Stimulated activated CD8-positive, alpha-beta memory T cell treated with anti-CD3 and anti-CD28 coated beads, Interleukin-12 subunit alpha, Interleukin-12 subunit beta, amount 100 ng/mL, for 1 hour (primary cell): ENCODE measurements at places on chromosomes 16 and 17.

GRCh38 chr16:68656751-68657150, 11.6 kb downstream of the CDH3 start:
- no peak for DNase-seq

DNA sequence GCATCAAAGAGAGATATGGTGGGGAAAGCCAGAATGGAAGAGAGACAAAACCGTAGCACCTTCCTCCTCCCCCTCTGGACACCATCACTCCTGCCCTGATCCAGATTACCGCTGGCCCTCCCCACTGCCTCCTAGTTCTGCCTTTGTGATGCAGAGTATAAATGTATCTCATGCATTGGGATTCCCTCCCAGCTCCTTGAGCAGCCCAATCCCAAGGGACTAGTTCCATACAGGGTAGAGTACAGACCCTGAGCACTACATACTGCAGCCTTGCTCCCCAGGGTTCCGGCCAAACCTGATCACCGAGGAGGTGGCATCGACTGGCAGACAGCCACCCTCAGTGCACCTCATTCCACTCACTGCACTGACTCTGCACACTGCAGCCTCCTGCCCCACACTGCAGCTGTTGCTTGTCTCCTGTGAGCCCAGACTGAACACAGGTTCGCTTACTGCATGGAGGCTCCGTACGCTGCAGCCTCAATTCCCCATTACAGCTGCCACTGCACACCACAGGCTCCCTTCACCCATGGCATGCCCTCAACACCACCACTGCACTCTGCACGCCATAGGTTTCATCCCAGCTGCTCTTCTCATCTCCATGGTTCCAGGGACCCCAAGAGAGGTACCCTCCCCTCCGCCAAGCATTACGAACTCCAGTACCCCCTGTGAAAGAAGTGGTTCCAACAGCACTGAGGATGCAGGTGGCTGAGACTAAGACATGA, 1.7 kb upstream of the THRA start:
- DNase-seq = no peak

DNA sequence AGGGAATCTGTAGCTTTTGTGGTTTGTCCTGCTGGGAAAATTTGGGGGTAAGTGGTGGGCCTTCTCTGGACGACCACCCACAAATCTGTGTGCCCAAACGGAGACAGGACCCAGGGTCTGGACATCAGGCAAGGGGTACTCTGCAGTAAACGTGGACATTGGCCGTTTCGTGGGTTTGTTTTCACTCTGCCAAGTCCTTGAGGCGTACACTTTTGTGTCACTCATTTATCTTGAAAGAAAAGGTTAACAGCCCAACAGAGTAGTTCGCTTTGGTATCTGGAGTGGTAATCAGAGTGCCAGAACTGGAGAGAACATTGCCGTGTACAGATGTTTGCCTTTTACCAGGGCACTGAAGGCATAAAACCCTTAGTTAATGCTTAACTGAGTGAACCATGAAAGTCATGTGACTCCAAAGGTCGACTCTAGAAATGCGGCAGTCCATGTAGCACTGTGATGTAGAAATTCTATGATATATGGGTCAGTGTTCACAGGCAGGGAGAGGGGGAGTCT, 15.4 kb downstream of the NAA60 start:
- no peak for DNase-seq

DNA sequence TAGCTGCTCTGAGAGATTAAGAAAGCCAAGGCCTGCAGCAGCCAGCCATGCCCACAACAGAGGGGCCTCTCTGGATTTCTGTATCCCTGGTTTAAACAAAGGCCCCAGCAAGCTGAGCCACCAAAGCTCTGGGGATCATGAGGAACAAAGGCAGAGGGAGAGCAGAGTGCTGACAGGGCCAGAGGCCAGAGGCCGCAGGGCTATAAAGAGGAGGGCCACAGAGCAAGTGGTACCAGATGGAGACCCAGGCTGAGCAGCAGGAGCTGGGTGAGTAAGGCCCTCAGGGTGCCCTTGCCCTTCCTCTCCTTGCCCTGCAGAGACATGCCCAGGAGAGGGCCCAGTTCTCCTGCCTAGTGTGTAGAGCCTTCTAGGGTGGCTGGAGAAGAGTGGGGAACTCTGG, at the start of gene CRYBA1:
TSS of gene CRYBA1 (plus strand) at position 232 of the 400 bp plus-strand sequence. CDS start at position 237, 5 bp downstream.
- no peak for DNase-seq

DNA sequence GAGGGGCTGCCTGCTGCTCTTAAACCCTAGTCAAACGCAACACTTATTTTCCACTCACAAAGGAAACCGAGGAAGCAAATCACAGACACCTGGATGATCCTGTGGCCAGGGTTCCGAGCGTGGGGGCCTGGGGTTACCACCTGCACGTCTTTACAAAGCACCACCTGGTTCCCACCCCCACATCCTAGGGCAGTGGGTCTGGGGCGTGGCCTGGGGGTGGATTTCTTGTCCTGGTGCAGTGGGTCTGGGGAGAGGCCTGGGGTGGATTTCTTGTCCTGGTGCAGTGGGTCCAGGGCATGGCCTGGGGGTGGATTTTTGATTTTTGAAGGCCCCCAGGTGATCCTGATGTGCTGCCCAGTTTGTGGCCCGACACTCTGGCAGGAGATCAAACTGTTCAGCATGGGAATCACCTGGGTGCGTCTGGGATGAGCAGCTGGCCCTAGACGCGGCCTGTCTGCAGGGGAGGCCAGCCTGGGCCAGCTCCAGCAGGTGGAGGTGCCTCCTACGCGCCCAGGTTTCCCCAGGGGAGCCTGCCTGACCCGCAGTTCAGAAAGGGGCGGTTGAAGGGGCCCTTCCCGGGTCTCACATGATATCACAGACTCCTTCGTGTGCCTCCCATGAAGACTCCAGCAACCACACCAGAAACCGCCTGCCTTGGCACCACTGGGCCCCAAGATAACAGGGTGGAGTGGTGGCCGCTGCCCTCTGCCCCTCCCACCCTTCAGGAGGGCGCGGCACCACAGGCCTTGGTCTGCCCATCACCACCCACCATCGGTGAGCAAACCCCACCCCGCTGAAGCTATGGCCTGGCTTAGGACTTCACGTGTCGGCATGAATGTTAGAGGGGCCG, 6.3 kb downstream of the HAGH start:
- no peak for DNase-seq

- DNase-seq = no peak
Measured at GRCh38 chr16:75445298-75445697, 12.0 kb upstream of the CFDP1 start.

DNA sequence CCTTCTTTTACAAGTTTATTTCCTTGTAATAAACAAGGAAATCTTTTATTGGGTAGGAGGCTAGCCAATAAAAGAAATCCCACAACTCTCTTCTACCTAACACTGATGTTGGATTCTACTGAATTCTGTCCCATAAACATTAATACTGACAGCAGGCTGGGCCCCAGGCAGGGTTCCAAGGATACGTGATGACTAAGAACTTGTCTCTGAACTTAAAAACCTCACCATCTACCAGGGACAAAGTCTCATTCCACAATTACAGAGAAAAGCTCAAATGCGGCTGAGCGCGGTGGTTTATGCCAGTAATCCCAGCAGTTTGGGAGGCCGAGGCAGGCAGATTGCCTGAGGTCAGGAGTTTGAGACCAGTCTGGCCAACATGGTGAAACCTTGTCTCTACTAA, 64.9 kb downstream of the ARHGAP17 start:
- DNase-seq = no peak

- DNase-seq = no peak
Measured at GRCh38 chr16:27838536-27839175, 224.9 kb downstream of the GSG1L start.

- no peak for DNase-seq
Measured at GRCh38 chr17:4135489-4135888, 7.3 kb downstream of the ZZEF1 start.

DNA sequence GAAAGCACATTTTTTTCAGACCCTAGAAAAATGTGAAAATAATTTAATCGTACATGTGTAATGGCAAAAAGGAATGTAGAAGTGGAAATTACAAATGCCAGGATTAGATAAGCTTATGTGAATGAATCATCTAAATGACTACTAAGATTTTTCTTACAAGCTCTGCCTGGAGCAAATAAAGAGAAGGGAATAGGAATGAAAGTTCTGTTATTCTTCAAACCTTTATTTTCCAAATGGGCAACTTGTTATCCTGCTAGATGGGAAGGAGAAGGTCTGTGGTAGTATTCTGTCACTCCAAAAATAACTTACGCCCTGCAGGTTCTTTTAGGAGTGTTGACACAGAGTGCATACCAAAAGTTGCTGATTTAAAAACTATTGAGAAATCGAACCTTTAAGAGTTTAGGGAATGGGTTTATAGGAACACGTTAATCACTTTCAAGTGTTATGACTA, 9.7 kb downstream of the CTCF start:
- no peak for DNase-seq

DNA sequence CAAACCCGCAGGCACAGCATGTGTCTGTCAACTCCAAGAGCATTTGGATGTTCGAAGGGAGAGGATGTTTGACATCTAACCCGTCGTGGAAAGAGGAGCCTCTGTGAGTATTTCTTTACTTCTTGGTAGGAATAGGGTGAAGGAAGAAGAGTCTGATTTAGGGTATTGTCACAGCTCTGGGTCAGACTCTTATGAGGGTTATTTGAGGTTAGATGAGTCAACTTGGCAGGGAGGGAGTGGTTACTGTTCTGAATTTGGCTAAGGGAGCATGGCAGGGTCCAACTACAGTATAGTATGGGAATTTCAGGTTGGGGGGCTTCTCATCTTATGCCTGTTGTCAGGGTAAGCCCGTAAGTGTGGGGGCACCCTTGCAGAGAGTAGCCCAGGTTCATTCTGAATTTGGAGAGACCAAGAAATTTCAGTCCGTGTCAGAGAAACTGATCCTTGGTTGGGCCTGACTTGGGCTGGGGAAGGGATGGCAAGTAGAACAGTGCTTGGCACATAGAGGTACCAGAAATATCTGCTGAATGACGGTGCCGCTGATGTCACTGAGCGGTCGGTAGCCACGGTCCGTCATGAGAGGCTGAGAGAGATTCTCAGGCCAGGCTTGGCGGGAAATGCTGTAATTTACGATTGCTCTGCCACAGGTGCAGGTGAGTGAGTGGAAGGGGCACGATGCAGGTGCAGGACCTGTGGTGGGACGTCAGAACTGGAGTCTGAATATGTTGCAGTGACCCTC, 43.2 kb downstream of the MYH3 start:
- no peak for DNase-seq

DNA sequence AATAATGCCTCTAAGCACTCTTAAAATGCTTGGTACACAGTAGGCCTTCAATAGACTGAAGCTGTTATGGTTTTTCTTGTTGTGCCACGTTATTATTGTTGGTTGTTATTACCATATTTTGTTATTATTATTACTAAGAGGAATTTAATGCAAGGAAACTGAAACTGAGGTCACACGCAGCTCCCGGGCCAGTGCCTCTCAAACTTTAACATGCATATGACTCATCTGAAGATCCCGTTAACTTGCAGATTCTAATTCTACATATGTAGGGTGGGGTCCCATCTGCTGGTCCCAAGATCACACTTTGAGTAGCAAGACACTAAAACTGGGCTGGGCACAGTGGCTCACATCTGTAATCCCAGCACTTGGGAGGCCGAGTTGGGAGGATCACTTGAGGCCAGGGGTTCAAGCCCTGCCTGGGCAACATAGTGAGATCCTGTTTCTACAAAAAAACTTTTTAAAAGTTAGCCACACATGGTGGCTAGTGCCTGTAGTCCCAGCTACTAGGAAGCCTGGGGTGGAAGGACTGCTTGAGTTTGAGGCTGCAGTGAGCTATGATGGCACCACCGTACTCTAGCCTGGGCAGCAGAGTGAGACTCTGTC, 888 bp downstream of the ACSM5 start:
- no peak for DNase-seq

GRCh38 chr17:36727052-36727451, 125.7 kb downstream of the MRM1 start:
- no peak for DNase-seq

DNA sequence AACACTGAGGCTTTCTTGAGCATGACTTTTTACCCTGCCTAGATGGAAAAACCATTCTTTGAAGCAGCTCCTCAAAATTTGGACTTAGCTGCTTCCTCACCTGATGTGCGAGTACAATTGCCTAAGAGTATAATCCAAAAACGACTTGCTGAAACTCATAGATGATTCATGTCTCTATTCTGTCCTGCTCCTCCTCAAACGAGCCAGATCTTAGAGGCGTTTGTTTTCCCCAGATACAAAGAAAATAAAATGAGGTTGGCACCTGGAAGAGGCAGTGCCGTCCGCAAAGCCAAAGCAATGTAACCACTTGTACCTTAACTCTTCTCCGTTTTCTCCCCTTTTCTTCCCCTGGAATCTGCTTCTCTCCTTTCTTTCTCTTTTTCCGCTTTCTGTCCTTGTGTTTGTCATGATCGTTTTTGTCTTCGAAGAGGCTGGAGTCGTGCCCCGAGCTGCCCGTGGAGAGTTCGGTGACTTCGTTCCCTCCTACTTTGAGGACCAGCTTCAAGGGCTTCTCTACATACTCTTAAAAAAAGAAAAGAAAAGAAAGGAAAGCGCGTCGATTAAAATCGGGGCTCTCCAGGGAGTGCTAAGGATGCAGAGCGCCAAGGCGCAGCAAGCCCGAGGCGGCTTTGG, 895 bp downstream of the BRD7 start:
- no peak for DNase-seq

- DNase-seq = no peak
Measured at GRCh38 chr17:66564992-66565465, 262.6 kb downstream of the PRKCA start.

- no peak for DNase-seq
Measured at GRCh38 chr16:11570806-11571205, 15.9 kb downstream of the LITAF start.

GRCh38 chr17:57006040-57006439, 28.1 kb downstream of the SCPEP1 start:
- no peak for DNase-seq

GRCh38 chr17:9956474-9957131, 51.5 kb upstream of the RCVRN start:
- DNase-seq = no peak

GRCh38 chr16:69150146-69150865, 17.9 kb downstream of the UTP4 start:
- peak; percentile 25 for DNase-seq

DNA sequence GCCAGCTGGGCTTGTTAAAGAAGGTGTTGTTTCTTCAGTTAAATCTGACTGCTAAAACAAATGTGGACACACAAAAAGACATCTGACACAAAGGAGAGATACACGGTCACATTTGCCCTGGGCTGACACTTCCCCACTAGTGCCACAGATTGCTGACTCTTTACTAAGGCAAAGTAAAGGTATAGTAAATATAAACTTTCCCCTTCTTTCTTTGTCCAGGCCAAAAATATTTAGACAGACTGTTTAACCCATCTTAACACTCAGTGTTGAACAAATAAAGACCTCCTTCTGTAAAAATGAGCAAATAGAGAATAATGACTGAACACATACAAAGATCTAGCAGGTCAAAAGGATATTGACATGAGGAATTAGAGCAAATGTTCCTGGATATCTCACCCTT, 58.4 kb downstream of the SCNN1G start:
- no peak for DNase-seq
